Cardiac muscle cell (in vitro differentiated cells and primary cell): ENCODE measurements at places on chromosomes 4 and X.

DNA sequence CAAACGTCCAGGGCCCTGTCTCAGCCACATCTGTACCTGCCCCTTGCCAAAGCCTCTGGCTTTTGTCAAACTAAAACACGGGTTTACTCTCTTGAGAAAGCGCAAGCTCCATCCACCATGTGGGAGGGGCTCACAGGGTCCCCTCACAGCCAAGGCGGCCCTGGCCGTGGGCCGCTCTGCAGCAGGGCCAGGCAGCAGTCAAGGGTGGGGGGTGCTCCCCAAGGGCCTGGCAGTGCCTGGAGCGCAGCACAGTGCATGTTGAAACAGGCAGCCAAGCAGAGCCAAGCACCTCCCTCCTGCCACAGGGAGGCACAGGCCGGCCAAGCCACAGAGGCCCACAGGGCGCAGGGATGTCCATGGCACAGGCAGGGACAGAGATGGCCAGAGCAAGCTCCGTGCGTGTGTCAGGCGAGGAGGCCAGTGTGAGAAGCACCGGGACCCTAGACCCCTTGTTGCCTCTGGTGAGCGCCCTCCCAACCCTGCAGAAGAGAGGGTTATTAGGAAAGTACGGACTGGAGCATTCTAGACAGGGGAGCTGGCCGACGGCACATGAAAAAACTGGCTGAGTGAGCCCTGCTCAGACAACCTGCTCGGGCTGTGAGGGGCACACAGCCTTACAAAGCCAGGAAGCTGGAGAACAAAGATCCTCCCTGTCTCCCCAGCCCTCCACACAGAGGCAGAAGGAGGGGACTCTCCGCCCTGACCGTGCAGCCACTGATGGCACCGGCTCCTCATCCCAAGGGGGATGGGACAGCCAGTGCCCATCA, 39.0 kb downstream of the FAM53A start:
- DNase-seq: peak; percentile 81

- no peak for DNase-seq
These were observed 77.9 kb upstream of the SLC7A11 start for GRCh38 chr4:138320030-138320429.

DNA sequence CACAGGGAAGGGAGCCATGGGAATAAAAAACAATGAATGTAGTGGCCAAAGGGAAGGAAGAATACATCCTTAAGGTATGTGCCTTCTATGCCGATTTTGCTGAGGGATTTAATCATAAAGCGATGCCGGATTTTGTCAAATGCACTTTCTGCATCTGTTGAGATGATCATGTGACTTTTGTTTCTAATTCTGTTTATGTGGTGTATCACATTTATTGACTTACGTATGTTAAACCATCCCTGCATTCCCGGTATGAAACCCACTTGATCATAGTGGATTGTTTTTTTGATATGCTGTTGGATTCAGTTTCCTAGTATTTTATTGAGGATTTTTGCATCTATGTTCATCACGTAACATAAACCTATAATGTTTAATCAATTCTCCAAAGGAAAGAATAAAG, 60.0 kb downstream of the SSX7 start:
- no peak for DNase-seq

DNA sequence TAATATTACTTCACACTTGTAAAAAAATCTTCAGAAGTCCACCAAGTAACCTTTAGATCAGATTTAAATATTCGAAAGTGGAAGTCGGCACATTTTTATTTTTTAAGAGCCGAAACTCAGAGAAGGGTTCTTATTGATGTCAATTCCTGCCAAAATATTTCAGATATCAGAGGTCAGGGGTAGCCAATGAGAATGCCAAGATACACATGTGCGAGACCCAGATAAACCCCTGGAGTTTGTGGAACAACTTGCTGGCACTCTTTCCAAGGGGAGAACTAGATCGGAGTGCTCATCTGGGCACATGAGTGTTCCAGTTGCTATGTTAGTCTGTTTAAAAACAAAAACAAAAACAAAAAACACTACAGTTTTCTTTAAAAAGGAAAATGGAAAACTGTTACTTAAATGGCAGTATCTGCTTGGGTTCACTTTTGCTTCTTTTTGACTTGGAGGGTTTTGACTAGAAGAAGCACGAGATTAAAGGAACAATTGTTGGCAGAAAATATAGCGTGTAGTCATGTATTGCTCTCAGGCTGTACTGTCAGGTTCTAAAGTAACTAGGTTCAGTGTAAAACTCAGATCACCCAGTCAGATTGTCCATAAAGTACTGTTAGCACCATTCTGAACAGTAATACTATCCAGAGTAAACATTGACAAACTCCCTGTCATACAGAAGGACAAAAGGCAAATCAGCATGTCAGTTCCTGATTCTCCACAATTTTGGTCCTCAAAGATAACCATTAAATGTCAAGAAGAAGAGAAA, 188.0 kb upstream of the PACRGL start:
- DNase-seq: no peak

GRCh38 chr4:79833857-79834256, 239.2 kb downstream of the ANTXR2 start:
- DNase-seq: no peak
